Activated CD4-positive, alpha-beta T cell treated with anti-CD3 and anti-CD28 coated beads for 4 hours (primary cell): ENCODE measurements at places on chromosomes 3 and 15.

DNA sequence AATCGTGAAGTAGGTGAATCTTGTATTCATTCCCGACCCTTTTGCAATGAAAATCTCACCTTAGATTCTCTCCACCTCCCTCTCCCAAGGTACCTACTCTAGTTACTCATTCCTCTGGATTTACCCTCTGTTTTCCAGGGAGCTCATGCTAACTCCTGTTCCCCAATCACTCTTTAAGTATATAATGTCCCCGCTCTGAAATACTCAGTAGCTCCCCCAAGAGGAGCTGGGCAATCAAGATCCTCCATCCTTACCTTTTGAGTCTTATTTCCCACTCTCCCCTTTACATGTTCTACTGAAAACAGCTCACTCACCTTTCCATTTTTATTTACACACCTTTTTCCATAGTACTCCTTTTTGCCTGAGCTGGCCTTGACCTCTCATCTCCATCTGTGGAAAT is 599.9 kb downstream of the RBMS3 start:
- DNase-seq, result no peak

- no peak for DNase-seq
Observed at GRCh38 chr3:146715170-146715569, 110.0 kb upstream of the PLSCR5 start.

DNA sequence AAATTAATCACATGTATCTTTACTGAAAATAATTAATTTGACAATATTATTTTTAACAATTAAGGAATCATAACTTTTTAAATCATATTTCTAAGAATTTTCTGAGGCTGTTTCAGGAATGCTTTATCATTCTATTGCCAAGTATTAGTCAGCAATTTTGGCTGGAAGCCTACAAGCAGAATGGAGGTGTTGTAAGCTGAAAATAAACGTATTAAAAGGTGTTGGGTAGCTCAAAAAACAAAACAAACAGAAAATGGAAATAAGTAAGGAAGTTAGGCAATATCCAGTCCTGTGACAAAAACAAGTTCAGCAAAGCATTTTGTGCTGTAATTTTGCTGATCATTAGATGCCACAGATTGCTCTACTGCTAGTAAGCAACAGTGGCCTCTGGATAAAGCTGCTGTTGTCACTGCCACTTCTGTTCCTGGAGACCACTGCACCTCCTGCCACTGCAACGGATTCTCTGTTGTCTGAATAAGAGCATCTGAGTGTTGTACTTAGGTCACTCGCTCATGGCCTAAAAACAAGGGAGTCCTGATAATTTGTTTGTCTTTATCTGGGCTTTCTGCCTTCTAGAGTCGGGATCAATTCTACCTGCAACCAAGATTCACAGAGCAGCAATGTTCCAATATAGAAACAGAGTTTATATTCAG is 63.5 kb upstream of the SLITRK3 start:
- no peak for DNase-seq

- no peak for DNase-seq
Observed at GRCh38 chr15:72902245-72902918, 118.8 kb upstream of the ADPGK start.

DNA sequence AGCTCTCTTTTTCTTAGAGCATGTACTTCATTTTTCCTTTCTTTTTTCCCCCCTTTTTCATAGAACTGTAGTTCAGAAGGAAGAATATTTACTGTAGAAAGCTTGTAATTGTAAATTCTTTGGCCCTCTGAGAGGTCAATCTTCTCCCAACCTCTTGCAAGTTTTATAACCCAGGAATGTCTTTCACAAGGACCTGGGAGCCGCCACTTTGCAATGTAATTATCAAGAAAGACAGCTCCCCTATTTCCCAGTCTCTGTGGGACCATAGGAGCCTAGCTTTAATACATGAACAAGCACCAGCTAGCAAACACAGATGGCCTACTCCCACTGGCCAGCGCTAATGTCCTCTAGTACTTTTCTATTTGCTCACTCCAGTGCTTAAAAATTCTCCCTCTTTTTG is 51.4 kb downstream of the NFKBIZ start:
- no peak for DNase-seq

DNA sequence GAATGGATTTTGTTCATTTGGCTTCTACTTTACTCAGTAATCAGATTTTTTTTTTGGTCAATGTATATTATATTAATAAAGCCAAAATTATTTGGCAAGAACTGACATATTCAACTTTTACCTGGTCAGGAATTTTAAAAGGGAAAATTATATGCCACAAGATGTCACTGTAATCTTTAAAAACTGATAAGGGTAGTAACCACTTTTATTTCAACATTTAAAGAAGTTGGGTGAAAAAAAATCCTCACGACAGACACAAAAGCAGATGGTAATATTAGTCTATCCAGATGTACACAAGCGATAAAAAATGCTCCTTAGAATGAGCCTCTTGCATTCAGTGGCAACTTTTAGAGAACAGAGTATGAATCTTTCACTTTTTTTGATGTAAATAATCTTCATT is 101.9 kb downstream of the SERPINI1 start:
- DNase-seq, result no peak

- no peak for DNase-seq
Observed at GRCh38 chr3:59867185-59868002, 817.6 kb upstream of the CFAP20DC start.

GRCh38 chr15:40229956-40230355 is 8.9 kb upstream of the PAK6 start:
- DNase-seq, result no peak

DNA sequence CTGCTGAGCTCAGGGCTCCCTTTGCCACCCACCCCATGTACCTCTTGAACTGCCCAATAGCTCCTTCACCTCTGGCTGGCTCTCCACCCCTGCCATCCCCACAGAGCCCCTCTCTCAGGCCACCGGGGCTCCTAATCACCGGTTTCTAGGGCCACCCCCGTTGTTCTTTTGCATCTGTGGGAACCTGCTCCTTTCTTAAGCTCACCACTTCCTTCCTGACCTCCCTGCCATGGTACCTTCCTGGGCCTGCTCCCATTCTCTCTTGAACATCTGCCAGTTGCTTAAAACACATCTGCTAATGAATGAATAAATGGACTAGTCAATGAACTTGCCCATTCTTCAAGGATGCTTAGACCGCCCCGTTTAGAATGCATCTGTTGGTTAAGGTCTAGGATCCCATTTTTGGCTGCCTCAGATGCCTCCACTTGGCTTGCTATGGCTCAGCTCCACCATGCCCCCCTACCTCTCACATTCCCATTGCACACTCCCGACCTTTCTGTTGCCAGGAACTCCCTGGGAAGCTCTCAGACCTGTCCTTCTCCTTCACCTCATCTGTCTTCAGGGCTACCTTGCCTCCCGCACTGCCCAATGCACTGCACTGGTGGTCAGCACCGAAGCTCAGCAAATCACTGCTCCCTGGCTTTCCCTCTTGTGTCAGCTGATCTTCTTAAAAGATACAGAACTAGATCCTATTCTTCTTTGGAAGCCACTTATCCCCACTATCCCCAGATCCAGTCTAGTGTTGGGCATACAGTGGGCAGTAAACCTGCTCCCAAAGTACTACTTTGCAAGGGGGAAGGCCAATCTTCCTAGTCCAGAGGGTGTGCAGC is 9.1 kb downstream of the AMOTL2 start:
- DNase-seq, result no peak

- DNase-seq, result no peak
Observed at GRCh38 chr15:78071383-78071782, 6.1 kb downstream of the TBC1D2B start.

DNA sequence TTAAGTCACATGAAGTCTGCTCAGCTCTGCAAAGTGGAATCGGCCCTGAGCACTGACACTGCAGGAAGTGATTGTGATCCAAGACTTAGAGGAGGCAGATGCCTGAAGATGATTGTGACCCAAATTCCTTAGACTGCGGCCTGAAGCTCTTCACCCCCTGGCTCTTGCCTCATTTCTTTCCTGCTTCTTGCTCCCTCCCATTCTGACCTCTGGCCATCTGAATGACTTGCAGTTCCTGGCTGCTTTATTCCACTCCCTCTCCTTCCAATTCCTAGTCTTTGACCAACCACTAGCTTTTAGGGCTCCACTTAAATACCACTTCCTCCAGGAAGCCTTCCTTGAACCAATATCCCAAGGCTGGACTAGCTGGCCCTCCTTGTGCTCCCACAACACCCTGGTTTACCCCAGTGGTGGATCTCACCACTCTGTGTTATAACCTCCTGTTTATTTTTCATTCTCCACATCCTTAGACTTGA is 9.9 kb upstream of the EPB42 start:
- no peak for DNase-seq

GRCh38 chr3:123633530-123633929 is 48.7 kb upstream of the HACD2 start:
- DNase-seq, result no peak
